ENCODE measurements at places on chromosomes 2 and 18.

GRCh38 chr2:11433822-11434221 lies 32.1 kb downstream of the E2F6 start:
- DNase-seq, result no peak

GRCh38 chr2:234146087-234146826 lies 95.8 kb downstream of the SPP2 start:
- no peak for DNase-seq

DNA sequence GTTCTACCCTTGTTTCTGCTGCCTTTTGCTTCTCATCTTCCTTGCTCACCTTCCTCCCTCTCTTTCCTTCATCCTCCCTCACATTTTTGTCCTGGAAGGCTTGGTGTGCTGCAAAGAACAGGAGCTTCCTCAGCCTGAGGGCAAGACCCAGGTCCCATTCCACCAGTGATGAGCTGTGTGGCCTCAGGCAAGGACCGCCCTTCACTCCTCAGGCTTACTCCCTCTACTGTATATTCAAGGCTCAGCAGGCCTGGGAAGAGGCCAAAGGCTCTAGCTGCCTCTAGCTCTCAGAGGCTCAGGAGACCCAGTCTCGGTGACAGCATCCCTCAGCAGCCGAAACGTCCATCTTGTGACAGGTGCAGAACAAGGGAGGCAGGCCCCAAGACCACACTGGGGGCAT lies 97.5 kb downstream of the MRO start:
- DNase-seq, result no peak

DNA sequence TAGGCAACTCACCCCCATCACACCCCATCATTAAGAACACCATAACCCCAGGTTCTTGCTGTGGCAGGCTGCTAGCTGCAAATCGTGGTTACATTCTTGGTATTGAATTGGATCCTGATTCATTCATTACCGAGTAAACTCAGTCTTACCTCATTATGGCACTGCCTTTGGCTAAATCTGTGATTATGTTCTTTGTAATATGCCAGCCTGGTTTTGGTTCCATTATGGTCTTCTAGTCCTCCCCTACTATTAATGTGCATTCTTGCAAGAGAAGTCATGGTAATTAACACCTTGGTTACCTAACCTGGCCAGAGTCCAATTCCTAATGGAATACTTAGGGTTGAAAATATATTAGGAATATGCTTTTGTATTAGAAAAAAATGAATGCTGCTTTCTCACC lies 258.9 kb upstream of the APCDD1 start:
- no peak for DNase-seq

DNA sequence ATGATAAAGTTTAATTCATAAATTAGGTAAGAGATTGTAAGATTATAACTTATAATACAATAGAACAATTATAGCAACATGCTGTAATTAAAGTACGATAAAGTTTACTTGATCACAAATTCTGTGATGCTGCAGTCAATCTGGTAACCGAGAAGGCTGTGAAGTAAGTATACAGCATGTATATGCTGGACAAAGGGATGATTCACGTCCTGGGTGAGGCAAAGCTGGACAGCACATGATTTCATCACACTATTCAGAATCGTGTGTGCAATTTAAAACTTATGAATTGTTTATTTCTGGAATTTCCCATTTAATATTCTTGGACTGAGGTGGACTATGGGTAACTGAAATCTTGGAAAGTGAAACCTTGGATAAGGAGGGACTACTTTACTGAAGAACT lies 522.2 kb upstream of the CNTNAP5 start:
- DNase-seq, result no peak

DNA sequence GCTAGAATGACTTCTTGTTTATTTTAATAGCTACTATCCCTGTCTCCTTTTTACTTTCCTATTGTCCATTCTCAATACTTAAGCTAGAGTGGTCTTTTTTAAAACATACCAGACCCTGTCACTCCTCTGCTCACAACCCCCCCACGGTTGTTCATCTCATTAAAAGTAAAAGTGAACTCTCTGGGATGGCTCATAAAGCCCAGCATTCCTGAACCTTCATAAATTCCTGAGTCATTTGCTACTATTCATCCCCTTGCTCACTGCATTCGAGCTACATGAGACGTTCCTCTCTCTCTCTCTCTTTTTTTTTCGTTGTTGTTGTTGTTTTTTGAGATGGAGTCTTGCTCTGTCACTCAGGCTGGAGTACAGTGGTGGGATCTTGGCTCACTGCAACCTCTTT lies 148.7 kb upstream of the DSEL start:
- DNase-seq, result no peak

DNA sequence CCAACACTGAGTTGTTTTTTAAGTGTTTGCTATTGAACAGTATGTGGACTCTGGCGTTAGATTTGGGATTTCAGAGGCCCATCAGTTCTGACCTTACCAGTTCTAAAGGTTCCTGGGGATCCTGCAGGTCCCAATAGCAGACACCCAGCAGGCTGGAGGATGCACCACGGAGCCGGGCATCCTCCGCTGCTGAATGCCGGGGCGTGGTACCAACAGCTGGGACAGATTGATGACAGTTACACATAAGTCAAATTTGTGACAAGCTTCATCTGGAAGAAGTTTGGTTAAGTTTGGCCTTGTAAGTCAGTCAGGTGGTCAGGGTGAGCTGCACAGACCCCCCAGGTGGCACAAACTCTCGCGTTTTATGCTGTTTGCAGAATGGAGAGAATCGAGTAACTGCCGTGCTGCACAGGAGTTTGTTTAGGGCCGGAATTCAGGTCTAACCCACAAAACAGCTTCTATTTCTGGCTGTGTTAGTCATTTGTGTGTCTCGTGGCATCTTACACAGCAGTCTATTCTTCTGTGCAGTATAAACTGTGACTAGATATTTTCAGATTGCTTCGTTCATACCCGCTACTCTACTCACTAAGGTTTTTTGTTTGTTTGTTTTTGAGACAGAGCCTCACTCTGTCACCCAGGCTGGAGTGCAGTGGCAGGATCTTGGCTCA lies 19.2 kb downstream of the CTDP1 start:
- DNase-seq, result no peak

- no peak for DNase-seq
These were observed 43.4 kb upstream of the DSC1 start for GRCh38 chr18:31206071-31206470.

GRCh38 chr18:68498185-68498584 lies 216.7 kb downstream of the TMX3 start:
- DNase-seq, result no peak

GRCh38 chr2:119276864-119277263 lies 53.2 kb downstream of the STEAP3 start:
- DNase-seq, result no peak

DNA sequence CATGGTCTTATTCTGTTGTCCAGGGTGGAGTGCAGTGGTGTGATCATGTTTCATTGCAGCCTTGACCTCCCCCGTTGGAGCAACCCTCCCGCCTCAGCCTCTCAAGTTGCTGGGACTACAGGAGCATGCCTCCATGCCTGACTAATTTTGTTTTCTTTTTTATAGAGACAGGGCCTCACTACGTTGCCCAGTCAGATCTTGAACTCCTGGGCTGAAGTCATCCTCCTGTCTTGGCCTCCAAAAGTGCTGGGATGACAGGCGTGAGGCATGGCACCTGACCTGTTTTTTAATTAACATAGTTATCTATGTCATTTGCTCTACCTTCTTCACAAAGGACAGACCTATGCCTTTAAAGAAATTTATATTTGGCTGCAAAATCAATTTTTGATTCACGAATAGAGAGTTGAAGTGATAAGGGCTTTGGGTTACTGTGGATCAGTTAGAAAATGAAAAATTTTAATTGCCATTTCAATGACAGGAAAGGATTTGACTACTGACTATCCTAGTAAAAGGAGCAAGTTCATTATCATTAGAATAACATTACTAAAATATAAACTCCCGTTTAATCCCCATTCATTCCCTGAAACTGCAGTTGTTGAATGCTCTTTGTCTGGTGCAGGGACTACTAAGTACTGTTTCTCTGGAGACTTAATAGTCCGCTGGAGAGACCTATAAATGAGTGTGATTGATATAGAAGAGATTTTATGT lies 3.7 kb downstream of the RNF138 start:
- no peak for DNase-seq

- no peak for DNase-seq
These were observed 74.8 kb downstream of the EMX1 start for GRCh38 chr2:72991980-72992733.

DNA sequence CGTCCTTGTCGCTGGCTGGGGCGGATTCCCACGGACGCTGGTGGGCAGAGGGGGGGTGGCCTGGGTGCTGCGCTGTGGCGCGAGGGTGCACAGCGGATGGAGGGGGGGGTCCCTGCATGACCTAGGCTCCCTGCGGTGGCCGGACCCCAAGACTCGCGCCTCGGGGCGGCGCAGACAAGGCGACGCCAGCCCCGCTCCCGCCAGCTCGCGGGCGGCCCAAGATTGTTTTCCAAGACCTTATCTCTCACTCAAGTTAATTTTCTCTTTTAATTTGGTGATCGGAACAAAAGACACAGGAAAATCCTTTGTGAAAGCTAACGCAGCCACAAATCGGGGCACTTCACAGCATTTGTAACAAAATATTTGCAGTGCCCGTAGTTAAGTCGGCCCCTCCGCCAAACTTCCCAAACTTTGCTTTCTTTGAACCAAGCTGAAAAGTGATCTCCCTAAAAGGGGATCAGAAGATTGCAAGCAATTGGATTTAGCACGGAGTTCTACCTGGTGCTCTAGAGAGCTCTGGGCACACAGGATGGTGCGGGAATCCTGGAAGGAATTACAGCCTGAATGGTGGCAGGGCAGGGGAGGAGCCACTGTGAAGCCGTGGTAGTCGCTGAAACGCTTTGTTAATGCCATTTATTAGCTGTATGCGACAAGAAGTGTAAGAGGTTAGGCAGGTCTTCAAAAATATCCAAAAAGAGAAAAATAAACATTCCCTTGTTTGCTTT lies 4.8 kb upstream of the ID2 start:
- DNase-seq, result no peak

- no peak for DNase-seq
These were observed 156.1 kb downstream of the TTC27 start for GRCh38 chr2:32783933-32784332.

GRCh38 chr2:78718024-78718423 lies 307.5 kb upstream of the REG3G start:
- DNase-seq, result no peak

DNA sequence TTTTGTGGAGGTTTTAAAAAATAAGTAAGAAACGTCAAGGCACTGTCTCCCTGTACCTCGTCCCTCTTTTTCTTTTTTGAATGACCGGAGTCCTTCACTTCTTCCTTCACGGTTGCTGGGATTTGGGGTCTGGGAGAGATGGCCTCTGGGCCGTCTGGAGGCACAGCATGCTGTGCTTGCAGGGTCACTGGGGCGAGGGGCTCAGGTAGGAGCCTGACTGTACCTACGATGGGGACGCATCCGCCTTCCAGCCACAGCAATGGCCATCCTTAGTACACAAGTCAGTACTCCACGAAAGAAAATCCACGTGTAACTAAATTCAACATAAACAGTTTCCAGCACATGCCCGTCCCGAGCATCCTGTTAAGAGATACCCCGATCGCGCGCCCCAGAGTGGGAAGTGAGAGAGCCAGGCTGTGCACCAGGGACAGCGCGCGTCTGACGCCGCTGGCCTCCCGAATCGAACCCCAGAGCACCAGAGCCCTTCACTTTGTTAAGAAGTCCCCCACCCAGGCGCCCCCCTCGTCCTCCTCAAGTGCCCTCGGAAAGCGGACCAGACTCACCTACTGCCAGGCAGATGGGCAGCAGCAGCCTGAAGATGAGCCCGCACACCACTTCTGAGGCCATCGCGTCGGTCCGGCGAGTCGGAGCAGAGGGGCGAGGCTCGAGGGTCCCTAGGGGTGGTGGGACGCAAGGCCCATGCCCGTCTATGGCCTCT lies 1.2 kb downstream of the PIEZO2 start:
- no peak for DNase-seq

GRCh38 chr2:105432749-105433148 lies 33.9 kb upstream of the FHL2 start:
- no peak for DNase-seq

DNA sequence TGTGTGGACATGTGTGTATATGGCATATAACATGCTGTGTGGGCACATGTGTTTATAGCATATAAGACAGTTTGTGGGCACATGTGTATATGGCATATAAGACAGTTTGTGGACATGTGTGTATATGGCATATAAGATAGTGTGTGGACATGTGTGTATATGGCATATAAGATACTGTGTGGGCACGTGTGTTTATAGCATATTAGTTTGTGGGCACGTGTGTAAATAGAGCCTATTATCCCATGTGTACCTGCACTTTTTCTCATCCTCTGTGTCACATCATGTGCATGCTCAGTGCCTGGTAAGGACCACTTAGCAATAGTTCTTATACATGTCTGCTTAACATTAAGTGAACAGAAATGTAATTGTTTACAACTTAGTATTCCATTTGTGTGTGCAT lies 45.2 kb downstream of the TPO start:
- no peak for DNase-seq
